ENCODE measurements at places on chromosomes 12 and 14.

- DNase-seq: no peak
Measured at GRCh38 chr12:110725267-110725666, 17.4 kb downstream of the PPP1CC start.

DNA sequence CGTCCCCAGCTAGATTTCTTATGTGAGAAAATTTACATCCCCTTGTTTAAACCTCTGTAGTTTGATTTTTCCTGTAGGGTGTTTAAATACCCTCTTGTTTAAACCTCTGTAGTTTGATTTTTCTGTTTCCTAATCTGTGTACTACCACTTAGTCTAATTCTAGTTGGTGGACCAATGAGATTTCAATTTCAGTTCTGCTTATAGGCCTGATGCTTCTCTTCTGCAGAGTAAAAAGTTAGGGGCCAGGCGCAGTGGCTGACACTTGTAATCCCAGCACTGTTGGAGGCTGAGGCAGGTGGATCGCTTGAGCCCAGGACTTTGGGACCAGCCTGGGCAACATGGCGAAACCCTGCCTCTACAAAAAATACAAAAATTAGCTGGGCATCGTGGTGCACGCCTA is 11.5 kb downstream of the UBC start:
- DNase-seq: no peak

DNA sequence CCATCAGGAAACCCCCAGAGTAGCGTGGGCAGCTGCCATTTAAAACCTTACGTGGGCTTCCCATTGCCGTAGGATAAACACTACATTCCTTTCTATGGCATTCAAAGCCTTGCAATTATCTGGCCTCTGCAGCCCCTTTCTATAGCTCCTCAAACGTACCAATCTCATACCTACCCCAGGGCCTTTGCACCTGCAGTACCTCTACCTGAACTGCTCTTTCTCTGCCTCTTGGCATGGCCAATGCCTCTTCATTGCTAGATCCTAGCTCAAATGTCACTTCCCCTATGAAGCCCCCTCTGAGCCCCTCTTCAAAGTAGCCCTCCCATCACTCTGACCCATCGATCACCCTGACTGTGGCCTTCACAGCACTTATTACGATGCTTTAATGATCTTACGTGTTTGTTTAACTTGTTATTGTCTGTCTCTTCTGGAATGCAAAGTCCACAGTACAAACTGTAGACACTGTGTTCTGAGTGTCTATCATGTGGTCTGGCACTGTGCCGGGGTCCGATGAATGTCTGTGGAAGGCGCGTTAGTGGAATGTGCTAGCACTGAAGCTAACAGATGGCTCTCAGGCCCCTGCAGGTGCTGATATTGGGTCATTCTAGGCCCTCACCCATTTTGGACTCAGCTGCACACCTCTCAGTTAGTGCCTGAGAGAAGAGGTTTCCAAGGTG is 157.3 kb upstream of the NOS1 start:
- no peak for DNase-seq

GRCh38 chr14:23653051-23653450 is 16.9 kb downstream of the DHRS2 start:
- no peak for DNase-seq

DNA sequence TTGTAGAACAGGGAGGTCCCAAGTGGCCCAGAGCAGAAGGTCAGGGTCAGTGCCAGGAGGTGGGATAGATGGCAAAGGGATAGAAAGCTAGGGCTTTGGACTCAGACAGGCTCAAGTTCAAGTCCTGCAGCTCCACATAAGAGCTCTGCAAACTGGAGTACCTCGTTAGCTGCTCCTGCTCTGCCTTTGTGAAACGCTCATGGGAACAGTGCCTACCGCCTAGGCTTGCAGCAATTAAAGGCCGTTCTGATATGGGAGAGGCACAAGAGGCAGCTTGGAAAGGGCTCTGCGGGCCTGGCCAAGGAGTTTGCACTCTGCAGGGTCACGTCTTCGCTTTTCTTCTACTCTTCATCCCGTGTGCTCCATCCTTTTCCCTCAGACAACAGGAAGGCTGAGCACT is 54.1 kb downstream of the MAP1LC3B2 start:
- DNase-seq: no peak

- no peak for DNase-seq
Measured at GRCh38 chr14:33014710-33015109, 76.0 kb downstream of the NPAS3 start.

DNA sequence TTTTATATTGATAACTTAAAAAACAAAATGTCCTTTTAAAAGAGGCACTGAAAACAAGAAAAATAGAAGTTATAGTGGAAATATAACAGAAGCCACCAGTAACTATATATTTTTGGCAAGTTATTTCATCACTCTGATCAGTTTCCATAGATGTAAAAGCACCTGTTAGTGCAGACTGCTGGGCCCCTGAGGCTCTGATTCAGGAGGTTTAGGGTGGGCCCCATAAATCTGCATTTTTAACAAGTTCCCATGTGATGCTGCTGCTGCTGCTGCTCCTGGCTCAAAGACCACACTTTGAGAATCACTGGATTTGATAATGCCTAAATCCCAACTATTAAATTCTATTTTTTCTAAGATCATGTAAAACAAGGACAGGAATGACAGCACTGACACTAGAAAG is 251.1 kb downstream of the MED13L start:
- no peak for DNase-seq

DNA sequence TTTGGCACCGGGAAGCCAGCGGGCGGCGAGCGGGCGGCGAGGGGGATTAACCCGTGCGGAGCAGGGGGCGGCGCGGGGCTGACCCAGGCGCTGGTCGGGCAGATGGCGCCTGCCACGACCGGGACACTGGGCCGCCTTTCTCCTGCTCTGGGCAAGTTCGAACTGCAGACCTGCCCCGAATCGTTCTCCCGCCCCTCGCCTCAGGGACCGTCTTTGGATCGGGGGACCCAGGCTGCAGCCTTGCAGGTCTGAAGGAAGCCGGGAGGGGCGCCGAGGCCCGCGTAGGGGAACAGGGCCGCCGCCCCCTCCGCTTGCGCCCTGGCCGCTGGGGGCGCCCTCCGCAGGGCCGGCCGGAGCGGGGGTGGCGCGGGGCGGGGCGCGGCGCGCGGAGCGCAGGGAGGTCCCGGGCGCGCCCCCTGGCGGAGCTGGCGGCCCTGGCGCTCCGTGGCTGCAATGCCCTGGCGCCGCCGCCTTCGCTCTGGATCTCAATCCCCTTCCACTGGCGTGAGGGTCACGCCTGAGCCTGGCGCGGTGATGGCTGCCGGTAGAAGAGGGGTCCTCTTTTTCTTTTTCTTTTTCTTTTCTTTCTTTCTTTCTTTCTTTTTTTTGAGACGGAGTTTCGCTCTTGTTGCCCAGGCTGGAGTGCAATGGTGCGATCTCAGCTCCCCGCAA is 449 bp upstream of the LTBP2 start:
- no peak for DNase-seq

DNA sequence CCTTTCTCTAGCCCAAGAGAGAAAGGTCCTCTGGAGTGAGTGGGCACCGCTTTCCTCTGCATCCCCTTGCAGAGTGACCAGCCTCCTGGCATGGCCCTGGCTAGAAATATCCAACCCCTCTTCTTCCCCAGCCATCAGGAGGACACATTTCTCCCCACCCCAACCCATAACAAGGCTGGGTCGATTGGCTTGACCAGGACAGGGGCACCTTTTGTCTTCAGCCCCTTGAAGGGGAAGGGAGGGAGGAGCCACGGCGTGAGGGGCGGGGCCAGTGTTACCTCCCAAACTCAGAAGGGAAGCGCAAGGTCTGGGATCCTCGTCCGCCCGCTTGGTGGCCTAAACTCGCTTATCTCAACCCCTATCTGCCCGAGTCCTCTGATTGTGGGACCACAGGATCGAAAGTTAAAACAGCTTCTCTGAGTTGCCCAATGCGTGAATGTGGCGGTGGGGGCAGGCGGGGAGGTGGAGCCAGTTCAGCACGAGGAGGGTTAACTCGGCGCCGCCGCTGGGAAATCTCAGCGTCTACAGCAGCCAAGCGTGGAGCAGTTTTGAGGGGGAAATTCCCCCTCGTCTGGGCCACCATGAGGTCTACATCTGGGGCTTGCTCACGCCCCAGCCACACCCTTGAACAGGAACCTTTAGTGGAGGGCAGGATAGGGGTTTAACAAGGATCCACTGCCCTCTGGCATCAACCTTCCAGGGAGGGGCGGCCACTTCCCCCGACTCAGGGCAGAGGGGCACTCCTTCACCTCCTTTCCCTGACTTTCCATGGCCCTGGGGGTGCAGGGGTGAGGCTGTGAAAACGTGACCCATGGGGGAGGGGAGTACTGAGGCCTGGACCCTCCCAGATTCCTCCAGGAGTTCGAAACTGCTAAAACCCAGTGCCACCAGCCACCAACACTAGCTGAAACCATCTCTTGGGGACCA is 795 bp downstream of the STAT6 start:
- no peak for DNase-seq

GRCh38 chr12:16352481-16352880 is 5.0 kb downstream of the MGST1 start:
- DNase-seq: no peak

GRCh38 chr12:19544353-19544752 is 105.1 kb downstream of the AEBP2 start:
- no peak for DNase-seq

DNA sequence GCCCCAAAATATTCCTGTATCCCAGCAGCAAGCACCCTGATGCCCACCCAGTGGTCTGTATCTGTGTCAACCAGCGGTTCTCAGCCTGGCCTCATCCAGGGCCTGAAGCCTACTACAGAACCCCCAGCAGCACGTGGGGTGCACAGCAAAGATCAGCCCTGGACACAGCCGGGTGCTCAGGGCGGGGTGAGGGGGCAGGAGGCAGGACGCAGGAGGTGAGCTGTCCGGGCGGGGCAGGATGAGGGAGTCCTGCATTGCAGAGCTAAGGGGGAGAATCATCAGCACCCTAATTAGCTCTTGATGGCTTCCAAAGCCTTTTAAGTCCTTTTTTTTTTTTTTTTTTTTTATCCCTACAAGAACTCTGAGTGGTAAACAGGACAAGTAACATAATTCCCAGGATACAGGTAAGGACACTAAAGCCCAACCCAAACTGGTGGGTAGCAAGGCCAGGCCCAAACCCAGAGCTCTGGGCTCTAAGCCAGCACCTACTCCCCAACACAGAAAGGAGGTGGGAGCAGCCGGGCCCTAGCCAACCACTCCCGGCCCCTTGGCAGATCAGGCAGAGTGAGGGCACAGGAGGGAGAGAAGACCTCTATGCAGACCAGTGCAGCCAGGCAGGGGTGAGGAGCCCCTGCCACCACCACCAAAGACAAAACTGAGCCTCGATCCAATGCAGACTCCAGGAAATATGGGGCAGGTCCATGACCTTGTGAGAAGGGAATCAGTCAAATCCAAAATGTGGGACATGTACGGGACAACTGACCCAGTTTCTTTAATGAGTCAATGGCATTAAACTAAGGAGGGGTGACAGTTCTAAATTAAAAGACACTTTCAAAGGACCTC is 32.3 kb upstream of the EIF5 start:
- no peak for DNase-seq

Data from esophagus squamous epithelium (tissue), 5 donors.